ENCODE measurements at places on chromosomes 16 and 17. TPM values are rescaled to one million over a fixed set of nuclear protein-coding genes. Genes with fewer than 3 reads are reported as not detected.
A peak's percentile ranks its signal among the peaks of the same experiment; 100 is the strongest.

GRCh38 chr16:81327447-81328196 lies 12.9 kb downstream of the GAN start:
- no peak for DNase-seq

DNA sequence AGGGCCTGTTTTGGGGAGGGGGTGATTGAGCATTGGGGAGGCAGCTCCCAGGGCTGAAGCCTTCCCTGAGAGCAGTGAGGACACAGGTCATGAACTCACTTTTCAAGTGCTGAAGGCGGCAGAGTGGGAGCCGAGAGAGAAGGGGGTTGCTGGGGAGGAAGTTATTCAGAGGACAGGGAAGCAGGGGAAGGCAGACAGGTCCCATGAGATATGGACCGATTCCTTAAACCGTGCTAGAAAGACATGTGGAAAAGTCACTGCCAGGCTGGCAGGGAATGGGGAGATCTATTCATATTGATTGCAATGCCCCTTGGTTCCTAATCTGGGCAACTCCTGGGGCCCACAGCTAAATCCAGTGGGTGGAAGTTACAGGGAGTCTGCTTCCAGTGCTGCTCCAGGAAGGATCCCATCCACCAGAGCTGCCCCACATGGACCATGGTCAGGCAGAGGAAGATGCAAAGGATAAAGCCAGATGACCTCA lies 1.1 kb downstream of the CCL4 start:
- DNase-seq: no peak

DNA sequence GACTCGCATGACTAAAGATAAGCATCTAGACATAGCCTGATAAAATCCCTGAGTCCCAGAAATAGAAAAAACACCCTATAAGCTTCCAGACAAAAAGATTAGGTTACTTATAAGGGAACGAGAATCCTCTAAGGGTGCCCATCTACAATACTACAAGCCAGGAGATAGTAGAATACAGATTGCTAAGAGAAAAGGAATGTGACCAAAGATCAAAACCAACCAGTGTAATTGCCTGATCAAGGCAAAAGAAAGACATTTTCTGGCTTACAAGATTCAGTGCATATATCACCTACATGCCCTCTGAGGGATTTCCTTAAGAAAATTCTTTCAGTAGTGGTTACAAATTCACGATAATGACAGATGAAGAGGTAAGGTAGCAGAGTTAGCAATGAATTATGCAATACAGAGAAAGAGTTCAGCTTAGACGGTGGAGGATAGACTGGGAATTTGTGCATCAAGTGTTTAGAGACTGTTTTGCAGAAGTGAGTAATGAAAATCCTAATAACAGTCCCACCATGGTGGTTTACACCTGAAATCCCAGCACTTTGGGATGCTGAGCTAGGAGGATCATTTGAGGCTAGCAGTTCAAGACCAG lies 35.0 kb downstream of the BCL7C start:
- DNase-seq: no peak

GRCh38 chr16:2858245-2859025 lies 465 bp upstream of the PRSS22 start:
- DNase-seq: peak; percentile 80

DNA sequence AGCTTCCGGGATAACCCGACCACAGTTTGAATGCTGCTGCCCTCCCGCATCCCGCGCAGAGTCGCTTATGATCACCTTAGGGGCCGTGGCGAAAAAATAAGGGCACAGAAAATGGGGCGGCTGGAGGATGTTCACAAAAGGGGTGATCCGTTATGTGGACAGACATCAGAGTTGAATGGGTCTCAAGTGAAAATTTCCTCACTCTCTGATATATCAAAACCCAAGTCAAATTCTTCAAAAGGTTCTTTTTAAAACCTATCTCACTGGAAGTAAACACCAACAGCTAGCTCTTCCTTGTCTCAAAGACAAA lies 400 bp upstream of the CEP112 start:
- DNase-seq: no peak

- no peak for DNase-seq
Observed at GRCh38 chr17:46121841-46122485, 71.3 kb downstream of the KANSL1 start.

- DNase-seq: peak; percentile 94
Observed at GRCh38 chr17:4195306-4195705, 52.3 kb downstream of the CYB5D2 start.

- DNase-seq: no peak
Observed at GRCh38 chr16:50295541-50296132, 29.3 kb downstream of the ADCY7 start.

DNA sequence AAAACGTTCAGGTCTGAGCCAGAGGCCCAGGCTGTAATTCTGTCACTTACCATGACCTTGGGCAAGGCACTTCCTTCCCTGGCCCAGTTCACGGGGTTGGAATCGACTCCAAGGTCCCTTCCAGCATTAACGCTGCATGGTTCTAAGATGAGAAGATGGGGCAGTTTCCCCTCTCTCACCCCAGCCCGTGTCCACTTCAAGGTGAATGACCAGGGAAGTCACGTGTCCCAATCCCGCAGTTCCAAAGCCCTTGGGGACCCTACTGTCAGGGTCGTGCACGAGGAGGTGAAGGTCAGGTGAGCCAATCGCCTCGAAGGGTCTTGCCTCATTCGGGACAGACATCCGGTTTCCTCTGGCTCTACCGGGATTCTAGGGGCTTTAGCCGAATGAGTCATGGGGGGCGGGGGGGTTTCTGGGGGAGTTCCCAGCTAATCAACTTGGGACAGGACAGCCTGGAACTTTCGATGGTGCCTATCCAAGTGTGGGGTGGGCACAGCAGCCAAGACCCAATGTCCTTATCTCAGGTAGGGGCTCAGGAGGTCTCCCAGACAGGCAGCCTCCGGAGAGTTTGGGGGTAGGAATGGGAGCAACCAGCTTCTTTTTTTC lies 762 bp upstream of the CSF3 start:
- peak; percentile 76 for DNase-seq

- peak; percentile 78 for DNase-seq
Observed at GRCh38 chr16:20899071-20899470, 1.1 kb downstream of the DCUN1D3 start.

DNA sequence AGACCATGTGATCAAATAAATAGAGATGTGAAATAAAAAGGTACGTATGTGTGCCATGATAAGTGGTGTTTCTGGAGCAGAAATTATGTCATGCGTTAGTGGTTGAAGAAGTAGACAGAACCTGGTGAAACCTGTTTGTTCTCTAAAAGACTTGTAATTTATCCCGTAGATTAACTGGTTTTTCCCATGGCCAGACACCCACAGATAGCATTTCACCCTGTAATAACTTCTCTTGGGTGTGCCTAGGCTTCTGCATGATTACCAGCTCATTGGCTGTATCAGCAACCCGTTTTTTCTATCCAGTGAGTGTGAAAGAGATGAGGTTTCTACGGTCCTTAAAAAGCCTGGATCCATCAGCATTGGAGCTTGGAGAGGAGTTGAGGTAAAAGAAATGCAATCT lies 471.3 kb downstream of the NPIPA7 start:
- no peak for DNase-seq

DNA sequence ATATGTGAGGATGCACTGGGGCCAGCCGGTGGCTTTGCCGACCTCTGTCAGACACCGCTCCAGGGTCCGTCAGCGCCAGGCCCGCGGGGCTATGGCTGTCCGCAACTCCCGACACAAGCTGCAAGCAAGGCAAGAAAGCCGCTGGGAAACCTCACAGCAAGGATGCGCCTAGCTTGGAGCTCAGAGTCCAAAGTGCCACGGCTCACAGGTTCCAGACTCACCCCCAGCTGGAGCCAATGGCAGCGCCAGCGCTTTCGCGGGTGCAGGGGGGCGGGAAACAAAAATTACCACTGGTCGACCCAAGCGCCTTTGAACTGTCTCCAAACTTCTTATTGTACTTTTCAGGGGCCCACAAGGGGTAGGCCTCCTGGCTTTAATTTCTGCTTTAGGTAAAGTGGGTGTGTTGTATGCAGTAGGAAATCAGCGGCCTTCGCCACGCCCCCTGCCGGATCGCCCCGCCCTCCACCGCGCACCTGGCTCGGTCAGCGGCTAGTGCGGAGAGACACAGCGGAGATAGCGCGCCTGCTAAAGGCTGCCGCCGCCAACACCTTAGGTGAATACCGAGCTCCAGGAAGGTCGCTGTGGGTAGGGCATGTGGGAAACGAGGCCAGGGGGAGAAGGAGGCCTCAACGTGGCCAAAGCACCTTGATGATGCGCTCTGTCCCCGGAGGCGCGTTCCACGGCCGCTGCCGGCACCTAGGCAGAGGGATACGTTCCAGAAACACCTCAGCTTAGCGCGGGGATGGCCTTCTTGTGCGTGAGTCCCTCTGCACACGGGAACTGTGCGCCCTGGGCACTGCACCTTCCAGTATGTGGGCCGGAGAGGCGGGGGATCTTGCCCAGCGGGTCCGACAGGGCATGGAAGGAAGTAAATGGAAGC lies 61.0 kb upstream of the RBL2 start:
- DNase-seq: peak; percentile 77

DNA sequence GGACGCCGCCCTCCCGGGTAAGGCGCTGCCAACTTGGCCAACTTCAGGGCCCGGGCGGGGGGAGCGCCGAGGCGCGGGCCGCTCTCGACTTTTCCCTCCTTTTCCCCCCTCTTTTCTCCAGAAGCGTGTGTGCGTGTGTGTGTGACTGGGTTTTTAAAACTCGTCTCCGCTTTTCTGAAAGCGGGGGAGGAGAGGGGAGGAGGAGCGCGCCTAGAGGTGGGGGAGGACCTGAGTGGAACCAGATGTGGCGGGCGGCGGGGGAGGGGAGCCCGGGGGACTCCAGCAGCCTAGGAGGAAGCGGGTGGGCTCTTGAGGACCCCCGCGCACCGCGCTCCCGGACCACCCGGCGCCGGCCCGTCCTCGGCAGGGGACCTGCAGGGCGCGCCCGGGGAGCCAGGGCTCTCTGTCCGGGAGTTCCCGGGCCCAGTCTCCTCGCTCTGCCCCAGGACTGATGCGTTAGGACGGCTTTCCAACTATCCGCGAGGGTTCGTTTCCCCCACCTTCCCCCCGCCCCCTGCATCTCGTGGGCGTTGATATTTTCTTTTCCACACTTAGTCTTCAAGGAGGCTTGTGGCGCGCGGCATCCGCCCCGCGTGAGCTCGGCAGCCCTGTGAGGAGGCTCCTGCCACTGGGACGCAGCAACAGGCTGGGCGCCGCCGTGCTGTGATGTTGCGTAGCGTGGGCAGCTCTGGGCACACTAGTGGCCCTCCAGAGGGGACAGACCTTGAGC lies 599 bp downstream of the MRC2 start:
- peak; percentile 95 for DNase-seq

DNA sequence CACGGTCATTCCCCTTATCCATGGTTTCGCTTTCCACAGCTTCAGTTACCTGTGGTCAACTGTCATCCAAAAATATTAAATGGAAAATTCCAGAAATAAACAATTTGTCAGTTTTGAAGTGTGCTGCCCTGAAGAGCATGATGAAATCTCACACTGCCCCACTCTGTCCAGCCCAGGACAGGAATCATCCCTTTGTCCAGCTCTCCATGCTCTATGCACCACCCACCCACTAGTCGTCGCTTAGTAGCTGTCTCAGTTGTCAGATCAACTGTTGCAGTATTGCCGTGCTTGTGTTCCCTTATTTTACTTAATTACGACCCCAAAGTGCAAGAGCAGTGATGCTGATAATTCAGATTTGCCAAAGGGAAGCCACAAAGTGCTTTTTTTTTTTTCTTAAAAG lies 10.3 kb downstream of the KRT9 start:
- no peak for DNase-seq

- DNase-seq: peak; percentile 98
Observed at GRCh38 chr16:69105501-69106361, at the start of gene HAS3. HAS3 (plus strand) TSS chr16:69105653; CDS start chr16:69109396, 3,743 bp downstream.

- no peak for DNase-seq
Observed at GRCh38 chr17:62110923-62111484, 45.9 kb upstream of the MED13 start.

DNA sequence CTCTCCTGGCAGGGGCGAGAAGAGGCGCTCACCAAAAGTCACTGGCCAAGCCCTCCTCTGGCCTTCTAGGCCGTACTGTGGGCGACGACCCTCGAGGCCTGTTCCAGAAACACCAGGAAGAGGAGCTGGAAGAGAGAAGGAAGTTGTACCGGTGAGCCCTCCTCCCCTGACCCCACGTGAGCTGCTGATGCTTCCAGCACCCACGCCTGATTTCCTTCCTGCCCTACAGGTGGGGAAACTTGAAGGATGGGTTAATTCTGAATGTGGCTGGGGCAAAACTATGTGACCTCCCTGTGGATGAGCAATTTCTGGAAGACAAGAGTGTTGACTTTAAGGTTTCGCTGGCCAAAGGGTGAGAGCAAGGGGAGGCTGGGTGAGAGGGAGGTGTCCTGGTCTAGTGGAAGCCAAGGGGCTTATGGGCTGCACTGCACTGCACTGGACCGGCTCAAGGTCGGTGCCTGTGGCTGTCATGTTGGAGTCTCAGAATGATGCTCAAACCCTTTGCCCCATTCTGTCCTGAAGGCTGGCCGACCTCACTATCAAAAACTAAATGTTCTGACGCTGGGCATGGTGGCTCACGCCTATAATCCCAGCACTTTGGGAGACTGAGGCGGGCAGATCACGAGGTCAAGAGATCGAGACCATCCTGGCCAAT lies 6.2 kb downstream of the C17orf100 start:
- DNase-seq: peak; percentile 31

- peak; percentile 73 for DNase-seq
Observed at GRCh38 chr17:43341715-43342588, 56.8 kb upstream of the ARL4D start.

DNA sequence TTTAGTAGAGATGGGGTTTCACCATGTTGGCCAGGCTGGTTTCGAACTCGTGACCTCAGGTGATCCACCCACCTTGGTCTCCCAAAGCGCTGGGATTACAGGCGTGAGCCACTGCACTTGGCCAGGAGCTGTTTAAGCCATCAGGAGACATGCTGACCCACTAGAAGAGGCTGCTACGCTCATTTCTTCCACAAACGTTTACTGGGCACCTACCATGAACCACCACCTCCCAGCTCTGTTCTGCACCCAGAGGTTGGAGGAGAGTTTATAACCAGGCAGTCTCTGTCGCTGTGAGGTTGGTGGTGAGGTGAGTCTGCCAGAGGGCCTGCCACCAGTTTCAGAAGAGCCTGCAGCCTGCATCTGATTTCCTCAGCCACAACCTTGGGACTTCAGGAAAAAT lies 51.8 kb downstream of the SF3B3 start:
- DNase-seq: no peak

- DNase-seq: no peak
Observed at GRCh38 chr16:27254262-27254811, 14.2 kb downstream of the NSMCE1 start.

CES5A gene
- not detected for total RNA-seq

SLFN13 gene
- 2.1 TPM for total RNA-seq

CEMP1 gene
- total RNA-seq: not detected

AIPL1 gene
- total RNA-seq: not detected

UTS2R gene
- not detected for total RNA-seq

FOXN1 gene
- not detected for total RNA-seq

Data from osteoblast (primary cell).